ENCODE measurements at places on chromosomes 12 and 14.
A peak's percentile ranks its signal among the peaks of the same experiment; 100 is the strongest.

DNA sequence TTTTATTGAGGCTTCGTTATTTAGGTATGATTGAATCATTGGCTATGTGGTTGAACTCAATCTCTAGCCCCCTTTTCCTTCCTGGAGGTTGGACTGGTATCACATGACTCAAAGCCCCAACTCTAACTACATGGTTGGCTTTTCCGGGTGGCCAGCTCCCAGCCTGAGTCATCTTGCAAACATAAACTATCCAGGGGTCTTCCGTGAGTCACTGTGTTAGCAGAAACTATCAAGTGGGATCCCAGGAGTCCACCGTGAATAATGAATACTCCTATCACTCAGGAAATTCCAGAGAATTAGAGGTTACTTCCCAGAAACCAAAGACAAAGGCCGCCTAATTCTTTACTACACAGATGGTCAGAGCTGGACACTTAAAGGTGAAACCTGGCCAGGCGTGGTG is 19.7 kb upstream of the PLEKHD1 start:
- no peak for DNase-seq

DNA sequence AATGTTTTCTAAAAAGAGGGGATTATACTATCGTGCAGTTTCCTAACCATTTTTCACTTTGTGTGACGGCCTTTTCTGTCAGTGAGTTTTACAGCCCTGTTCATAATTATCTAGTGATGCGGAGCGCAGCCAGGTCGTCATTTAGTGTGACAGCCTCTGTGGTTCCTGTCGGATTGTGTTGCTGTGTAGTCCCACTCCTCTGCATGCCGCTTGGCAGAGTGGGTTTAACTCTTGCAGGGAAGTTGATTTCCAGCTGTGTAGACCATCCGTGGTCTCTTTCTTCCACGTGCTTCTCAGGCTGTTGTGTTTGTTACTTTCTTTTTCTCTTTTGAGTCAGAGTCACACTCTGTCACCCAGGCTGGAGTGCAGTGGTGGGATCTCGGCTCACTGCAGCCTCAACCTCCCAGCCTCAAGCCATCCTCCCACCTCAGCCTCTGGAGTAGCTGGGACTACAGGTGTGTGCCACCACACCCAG is 8.6 kb downstream of the RAN start:
- no peak for DNase-seq

GRCh38 chr12:12033824-12034223 is 36.9 kb upstream of the BCL2L14 start:
- DNase-seq = no peak

- no peak for DNase-seq
Observed at GRCh38 chr12:121428883-121429282, 29.0 kb downstream of the RNF34 start.

DNA sequence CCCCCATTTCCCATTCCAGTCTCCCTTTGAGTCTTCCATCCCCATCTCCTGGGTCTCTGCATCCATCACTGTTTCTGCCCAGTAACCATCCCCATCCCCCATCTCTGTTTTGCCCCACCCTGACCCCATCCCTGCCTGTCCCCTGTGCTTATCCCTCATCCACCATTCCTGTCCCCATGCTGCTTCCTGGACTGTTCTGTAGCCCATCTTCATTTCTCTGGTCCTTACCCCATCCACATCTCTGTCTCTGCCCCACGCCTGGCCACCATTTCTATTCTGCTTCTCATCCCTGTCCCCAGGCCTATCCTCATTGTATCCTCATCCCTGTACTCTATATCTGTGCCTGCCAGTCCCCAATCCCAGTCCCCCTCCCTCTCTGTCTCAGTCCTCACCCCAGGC is 4.2 kb downstream of the NXPH4 start:
- no peak for DNase-seq

DNA sequence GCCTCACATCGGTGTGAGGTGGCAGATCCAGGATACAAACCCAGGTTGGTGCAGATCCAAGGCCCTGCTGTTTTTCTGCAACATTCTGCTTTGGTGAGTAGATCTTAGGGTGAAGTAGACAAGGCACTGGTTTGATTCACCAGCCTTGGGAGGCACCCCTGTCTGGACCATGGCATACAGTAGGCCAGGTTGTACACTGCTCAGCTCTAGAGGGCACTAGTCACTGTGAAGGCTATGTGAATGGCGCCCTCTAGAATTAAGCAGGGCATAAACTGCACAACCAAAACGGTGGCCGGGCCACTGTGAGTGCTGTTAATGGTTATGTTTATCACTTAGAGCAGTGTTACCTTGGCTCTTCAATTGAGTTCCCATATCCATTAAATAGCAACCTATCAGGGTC is 280.6 kb upstream of the PWP1 start:
- peak; percentile 37 for DNase-seq

- DNase-seq = no peak
Observed at GRCh38 chr12:53560351-53560750, 53.1 kb upstream of the NPFF start.

- no peak for DNase-seq
Observed at GRCh38 chr12:31714406-31715271, 14.2 kb downstream of the AMN1 start.

GRCh38 chr14:68627868-68628604 is 164.8 kb downstream of the ZFP36L1 start:
- peak; percentile 58 for DNase-seq

- DNase-seq = peak; percentile 5
Observed at GRCh38 chr12:4849115-4849541, 60.6 kb upstream of the KCNA1 start.

DNA sequence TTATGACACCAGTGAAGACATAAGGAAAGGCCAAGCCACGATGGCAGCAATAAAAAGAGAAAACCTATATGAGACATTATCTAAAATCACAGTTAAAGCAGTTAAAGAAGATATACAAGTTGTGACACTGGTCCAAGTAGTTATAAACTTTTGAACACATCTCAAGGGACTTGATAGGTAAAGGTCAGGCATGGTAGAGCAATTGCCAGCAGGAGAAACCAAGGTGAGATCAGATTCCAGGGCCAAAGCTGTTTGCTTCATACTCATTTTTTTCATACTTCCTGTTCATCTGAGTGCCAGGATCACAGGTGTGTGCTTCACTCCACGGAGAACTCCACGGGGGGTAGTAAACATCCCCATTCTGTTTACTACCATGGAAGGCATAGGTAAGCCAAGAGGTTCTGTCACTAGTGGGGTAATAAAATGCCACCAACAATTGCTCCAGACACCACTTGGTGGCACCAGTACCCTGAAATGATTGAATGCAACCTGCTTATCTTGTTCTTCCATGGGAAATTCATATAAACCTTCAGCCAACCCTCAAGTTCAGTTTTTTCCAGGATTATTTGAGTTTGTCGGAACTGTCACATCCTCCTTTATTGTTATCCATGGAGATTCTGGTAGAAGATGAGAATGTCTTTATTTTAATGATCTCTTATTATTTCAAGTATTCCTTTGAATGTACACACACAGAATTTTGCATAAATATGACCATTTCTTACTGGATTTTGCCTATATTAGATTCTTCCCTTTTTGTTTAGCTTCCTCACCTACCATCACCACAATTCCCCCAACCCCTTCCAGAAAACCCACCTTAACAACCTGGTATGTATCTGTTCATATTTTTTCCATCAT is 59.2 kb upstream of the TSPAN8 start:
- peak; percentile 0 for DNase-seq

- no peak for DNase-seq
Observed at GRCh38 chr12:112716099-112717093, 75.2 kb upstream of the RPH3A start.

DNA sequence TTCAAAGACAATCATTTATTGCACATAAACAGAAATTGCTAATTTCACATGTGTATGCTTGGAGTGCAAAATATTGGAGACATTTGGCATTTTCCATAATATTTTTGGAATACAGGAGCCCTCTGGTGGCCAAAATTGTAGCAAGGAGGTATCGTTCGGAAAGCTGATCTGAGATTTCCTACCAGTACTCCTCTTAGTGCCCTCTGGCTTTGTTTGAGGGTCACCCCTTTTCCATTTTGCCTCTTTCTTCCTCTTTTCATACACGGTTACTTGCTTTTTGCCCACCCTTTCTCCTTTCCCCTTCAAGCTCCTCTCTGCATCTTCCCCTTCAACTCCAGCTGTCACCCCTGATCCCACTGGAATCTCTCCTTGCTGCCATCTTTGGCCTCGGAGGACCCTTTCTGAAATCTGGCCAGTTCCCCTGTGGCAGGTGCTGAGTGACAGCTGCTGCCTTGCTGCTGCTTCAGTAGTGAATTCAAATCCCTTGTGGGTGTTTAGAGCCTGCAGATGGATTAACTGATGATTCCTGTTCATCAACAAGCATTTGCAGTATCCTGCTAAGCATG is 164.6 kb upstream of the PARP11 start:
- DNase-seq = no peak

DNA sequence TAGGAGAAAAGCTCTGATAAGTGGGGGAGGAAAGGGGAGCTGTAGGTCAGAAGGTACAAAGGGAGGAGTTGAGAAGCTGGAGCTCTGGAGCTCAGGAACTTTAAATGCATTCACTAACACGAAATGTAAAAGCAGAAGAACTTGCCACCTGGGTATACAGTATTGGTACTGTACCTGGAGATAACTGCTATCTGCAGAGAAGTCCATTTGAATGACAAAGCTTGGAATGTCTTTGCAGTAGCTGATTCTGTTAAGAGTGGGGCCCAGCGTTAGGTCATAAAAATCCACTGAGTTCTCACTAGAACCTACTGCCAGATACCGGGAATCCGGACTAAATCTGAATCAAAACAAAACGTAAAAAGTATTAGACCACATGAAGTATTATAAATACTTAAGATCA is 55.6 kb downstream of the ZC3H14 start:
- no peak for DNase-seq

DNA sequence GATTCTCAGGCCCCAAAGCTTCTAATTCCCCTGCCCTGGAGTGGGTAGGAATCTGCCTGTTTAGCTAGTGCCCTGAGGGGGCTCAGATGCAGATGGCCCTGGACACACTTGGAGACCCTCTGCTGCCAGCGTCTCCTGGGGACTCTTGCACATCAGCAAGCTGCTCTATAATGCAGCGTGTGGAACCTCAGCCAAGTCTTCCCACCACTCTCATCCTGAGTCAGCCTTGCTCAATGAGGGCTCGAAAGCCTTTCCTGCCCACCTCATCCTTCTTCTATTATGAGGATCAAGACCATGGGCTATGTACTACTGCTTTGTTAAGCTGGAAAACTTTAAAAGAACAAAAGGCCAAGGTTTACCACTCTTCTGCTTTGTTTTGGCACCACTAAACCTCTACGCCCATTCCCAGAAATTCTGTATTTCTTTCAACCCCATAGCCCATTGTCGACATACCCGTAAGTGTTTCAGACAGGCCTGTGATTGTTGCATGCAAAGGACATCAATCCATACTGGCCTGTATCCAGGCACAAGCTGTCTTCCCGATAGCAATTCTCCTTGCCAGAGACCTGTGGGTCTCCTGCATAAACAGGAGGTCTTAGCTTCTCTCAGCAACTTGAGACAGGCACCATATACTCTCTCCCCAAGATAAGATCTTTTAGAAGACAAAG is 246.9 kb downstream of the DPF3 start:
- no peak for DNase-seq

- DNase-seq = peak; percentile 15
Observed at GRCh38 chr12:98814254-98814653, 169.2 kb downstream of the APAF1 start.

DNA sequence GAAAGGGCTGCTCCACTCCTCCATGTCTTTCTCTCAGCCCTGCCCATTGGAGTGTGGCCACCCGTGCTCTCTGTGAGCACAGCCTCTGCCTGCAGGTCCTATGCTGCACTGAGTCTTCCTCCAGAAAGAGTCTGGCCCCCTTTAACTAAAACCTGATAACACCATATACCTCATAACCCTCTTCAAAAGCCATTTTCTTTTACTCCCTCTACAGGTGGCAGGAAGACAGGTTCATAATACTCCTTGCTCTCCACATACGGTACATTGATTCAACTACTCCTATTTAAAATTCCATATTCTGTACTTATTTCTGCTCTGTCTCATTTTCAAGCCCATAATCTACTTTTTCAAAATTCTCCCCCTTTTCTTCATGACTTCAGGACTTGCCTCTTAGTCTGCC is 144.0 kb downstream of the HELB start:
- no peak for DNase-seq

GRCh38 chr14:90060312-90060964 is 1.4 kb upstream of the KCNK13 start:
- peak; percentile 57 for DNase-seq

DNA sequence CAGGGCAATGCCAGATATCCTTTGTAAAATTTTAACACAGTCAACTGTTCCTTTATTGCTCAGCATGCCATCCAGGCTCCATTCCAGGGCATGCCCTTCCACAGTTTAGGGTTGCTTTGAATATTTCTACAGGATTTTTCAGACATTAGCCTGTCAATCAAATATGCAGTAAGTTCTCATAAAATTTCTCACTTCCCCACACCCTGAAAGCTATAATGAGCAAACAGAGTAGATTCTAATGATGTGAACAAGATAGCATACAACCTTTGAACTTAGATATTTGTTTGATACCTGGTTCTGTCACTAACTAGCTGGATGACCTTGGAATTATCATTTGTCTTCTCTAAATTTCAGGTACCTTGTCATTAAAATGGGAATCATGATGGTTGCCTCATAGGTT is 251.2 kb downstream of the SYT1 start:
- DNase-seq = no peak

- no peak for DNase-seq
Observed at GRCh38 chr12:108333898-108334699, 5.0 kb downstream of the CMKLR1 start.
